ENCODE measurements at places on chromosomes 11 and 22.

- DNase-seq, result no peak
These were observed 817.4 kb downstream of the BRD1 start for GRCh38 chr22:49010070-49010863.

- DNase-seq, result no peak
These were observed 528.1 kb downstream of the MN1 start for GRCh38 chr22:27273436-27273835.

DNA sequence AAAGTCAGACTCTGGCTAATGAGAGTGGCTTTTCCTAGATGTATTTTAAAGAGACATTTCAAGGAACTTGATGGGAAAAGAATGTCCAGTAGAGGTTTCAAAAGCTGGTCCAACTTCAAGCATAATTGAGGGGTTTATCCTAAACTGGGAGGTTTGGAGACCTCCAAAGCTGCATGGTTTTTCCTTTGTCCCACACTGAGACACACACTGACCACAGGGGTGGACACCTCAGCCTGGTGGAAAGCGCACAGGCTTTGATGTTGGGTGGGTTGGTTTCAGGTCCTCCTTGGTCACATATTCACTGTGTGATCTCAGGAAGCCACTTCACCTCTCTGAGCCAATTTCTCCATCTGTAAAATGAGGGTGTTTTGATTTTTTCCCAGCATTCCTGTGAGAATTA is 4.0 kb downstream of the SPON1 start:
- no peak for DNase-seq

- DNase-seq, result no peak
These were observed 47.8 kb upstream of the OR5P2 start for GRCh38 chr11:7844521-7844920.

DNA sequence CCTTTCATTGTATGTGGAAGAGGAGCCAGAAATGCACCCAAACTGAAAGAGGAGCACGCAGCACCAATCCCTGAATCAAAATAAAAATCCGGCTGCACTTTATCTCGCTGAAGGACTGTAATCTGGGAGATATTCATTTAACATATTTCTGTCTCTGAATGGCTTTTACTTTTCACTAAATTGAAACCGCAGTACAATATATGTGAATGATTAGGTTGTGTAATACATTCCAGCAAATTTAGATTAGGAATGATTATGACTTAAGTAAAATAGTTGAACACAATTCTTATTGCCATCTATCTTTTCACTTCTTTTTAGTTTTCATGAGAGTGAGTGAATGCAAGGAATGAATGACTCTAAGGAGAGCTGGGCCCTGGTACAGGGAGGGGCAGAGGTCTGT is 232.1 kb downstream of the ST3GAL4 start:
- DNase-seq, result no peak

- DNase-seq, result no peak
These were observed 6.5 kb downstream of the CD248 start for GRCh38 chr11:66310324-66310723.

- DNase-seq, result no peak
These were observed 186.4 kb upstream of the PITPNB start for GRCh38 chr22:28105413-28105812.

- DNase-seq, result no peak
These were observed 5.1 kb downstream of the MAPK8IP2 start for GRCh38 chr22:50605613-50606074.

DNA sequence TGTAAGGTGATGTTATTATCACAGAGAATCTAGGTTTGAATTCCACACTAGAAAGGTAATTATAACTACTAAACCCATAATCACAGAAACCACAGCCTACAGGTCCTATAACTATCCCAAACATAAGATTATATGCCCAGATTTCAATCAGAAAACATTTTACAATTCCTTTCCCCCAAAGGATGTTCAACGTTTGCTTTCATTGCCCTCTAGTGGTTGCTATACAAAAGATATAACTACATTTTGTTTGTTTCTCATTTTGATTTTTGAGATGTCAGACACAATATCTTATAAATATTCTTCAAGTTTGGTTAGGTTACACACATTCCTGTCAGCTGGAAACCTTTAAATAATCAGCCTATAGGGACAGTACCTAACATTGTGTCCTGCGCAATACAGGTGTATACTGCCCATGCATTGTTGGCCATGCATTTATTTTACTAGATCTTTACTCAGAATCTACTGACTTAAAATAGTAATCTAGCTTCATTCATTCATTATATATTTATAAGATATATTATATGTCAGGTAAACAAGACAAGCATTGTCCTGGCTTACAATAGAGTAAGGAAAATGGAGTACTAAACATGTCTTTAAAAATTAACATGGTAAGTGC is 530.5 kb upstream of the CCDC90B start:
- DNase-seq, result no peak

GRCh38 chr11:3051196-3052108 is 5.8 kb downstream of the CARS1 start:
- DNase-seq, result no peak

GRCh38 chr11:78131956-78132355 is 7.5 kb downstream of the ALG8 start:
- DNase-seq, result no peak
